Fibroblast of lung (primary cell): ENCODE measurements at places on chromosomes 12 and 14. TPM values are rescaled to one million over a fixed set of nuclear protein-coding genes. Genes with fewer than 3 reads are reported as not detected.
A peak's percentile ranks its signal among the peaks of the same experiment; 100 is the strongest.

DNA sequence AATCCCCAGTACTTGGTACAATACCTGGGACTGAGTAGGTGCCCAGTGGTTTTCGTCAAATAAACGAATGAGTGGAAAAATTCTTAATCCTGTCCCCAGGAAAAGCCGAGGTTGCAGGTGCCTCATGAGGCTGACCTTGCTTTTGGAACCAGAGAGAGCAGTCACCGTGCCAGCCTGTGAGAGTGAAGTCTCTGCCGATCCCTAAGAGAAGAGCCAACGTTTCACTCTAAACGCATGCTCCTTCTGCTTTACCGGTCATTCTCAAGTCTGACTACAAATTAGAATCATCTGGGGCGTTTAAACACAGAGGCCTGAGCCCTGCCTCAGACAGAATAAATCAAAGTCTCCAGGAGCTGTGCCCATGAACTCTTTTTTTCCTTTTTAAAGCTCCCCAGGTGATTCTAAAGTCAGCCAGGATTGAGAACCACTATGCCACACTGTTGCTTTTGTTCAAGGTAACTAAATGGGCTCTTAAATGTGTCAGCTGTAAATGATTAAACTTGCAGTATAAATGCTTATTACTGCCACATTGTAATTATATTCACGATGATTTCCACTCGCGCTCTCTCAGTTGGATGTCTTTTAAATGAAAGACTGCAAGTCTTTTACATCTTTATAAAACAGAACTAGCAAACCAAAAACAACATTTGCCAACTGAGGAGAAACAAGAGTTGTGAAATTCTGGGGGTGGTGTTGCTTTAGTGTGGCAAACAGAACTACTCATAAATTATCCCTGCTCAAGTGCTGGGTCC lies 26.9 kb downstream of the TCP11L2 start:
- DNase-seq = no peak

DNA sequence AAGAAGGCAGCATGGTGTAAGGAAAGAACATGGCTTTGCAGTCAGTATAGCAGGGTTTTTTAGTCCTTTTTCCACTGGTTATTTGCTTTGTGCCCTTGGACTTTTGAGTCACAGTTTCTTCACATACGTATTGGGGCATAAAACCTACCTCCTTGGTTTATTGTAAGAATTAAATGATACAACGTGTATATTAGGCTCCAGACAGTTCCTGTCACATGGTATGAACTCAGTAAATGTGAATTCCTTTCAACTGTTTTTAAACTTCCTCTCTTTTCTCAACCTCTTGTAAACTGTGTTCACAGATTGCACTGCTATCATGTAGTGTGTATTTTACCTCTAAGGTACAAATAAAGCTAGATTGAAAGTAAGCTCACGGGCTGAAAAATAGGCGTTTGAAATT lies 29.5 kb downstream of the MSRB3 start:
- peak; percentile 17 for DNase-seq

DNA sequence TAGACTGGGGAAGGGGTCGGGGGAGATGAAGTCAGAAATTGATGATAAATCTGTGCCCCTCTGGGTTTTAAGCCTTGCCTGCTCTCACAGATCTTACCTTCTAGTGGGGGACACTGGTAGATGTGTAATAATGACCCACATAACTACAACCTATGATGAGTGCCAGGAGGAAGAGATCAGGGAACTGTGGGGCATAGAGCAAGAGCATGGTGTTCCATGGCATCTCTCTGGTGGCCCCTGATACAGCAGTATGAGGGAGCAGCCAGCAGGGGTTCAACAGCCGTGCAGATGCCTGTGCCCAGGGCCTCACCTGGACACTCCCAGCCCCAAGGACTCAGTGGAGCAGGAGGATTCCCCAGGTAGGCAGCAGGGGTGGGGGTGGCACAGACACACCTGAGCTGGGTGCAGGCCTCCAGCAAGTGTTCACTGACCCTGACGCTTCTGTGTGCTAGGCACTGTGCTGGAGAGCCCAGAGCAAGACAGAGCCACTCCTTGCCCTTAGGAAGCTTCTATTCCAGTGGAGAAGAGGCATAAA lies 5.0 kb downstream of the ACACB start:
- no peak for DNase-seq

DNA sequence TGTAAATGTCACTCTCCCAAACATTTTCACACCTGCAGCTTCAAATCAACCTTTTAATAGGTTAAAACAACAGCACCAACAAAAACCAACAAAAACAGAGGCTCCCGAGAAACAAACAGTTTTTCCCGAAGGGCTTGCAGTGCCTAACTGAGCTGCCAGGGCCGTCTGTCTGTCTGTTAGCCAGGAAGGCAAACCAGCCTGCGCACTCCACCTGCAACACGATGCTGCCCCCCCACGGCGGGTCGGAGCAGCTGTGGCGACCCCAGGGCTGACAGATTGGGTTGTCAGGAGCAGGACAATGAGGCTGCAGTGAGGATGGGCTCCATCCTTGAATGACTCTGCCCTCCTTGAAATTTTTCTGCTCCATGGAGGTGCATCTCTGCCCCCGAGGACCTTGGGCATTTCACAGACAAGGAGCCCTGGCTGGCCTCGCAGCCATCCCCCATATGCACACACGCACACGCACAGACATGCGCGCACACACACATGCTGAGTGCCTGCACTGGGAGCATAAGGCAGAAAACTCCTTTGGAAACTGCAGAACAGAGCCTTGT lies 2.6 kb downstream of the RTL1 start:
- DNase-seq = peak; percentile 18

The AACS gene
- 16.7 and 31.5 TPM in 2 replicates for total RNA-seq

The FCF1 gene
- total RNA-seq = 26.7 and 29.2 TPM in 2 replicates
